ENCODE measurements at places on chromosomes 12 and 14.

DNA sequence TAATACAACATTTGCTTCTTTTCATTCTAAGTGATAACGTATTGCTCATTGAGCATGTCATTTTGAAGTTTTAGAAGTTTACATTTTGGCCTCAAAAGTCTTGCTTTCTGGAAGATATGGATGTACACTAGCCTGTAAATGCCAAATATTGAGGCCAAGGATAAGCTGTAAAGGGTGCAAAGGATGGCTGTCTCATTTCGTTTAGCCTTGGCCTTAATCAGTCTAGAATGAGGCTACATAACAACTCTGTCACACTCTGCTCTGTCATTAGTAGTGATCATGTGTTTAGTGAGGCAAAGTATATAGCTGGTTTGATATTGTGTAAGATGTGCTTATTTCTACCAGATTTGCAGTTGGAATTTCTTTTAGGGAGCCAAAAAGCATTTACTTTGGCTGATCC, 344.5 kb downstream of the TMTC2 start:
- no peak for DNase-seq

GRCh38 chr14:35865611-35866324, 39.6 kb downstream of the BRMS1L start:
- no peak for DNase-seq

GRCh38 chr14:65414961-65415589, 2.5 kb downstream of the FUT8 start:
- DNase-seq = no peak

GRCh38 chr12:18684430-18684829, 53.4 kb downstream of the PLCZ1 start:
- DNase-seq = no peak

DNA sequence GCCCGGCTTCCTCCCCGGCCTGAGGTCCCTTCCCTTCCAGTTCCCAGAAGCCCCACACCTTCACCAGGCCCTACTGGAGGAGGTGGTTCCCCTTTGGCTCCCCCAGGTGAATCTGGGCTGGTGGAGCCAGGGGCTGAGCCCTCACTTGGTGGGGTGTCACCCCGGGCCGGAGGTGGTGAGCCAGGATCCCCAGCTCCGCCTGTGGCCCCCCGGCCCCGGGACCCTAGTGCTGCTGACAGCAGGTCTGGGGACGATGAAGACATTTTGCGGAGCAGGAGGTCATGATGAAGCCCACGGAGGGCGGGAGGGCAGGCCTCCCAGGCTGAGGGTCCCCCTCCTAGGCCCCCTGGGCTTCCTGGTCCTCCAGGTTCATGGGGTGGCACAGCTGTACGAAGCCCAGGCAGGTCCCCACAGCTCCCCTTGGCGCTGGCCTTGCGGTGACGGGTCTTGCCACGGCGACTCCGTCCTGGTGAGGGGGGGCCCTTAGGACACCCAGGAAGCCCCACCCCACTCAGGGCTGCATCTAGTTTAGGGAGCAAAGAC, 16.6 kb downstream of the MAP3K12 start:
- DNase-seq = no peak

GRCh38 chr14:91377700-91378652, 39.6 kb downstream of the CCDC88C start:
- DNase-seq = peak; percentile 65

Measured in stimulated activated naive CD8-positive, alpha-beta T cell treated with anti-CD3 and anti-CD28 coated beads, Interleukin-15, Interleukin-2, amounts not matched to agents 100 U/mL and 50 U/mL, for 24 hours (primary cell).